ENCODE measurements at places on chromosomes 6 and 20.

DNA sequence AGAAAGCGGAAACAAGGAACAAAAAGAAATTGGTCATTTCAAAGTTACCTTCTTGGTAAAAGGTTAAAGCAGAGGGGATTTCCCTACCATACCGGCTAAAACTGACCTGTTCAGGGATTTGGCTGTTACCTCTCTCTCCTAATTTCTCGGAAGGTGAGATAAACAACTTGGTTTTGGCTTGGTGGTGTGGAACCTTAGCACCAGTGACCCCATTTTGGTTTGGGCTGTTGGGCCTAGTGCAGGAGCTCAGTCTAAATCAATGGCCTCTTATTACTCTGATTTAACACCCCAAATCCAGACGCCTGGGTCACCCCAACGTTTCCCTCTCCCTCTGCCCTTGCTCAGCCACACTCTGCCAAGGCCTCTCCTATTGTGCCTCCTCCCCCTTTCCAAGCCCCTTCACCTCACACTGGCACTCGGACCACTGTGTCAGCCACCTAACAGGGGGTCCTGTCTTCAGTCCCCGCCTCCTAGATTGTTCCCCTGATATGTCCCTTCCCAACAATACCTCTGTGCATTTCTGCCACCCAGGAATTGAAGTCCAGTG, 8.3 kb downstream of the NCR2 start:
- DNase-seq: no peak

DNA sequence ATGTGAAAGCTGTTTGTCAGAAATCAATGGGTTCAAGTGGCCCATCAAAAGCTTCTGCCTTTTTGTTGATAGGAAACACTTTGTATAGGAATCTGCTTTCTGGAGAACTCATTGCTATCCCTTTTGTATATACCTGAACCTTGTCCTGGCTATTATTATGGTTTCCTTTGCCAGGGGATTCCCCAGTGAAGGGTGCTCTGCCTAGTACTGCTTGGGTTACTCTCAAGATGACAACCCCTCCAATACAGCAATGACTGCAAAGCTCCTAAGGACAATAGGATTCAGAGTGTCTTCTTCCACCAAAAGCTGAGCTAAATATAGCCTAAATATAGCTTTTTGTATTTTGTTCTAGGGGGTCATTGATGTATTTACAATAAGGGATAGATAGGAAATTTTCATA, 54.0 kb upstream of the PTPRK start:
- no peak for DNase-seq

DNA sequence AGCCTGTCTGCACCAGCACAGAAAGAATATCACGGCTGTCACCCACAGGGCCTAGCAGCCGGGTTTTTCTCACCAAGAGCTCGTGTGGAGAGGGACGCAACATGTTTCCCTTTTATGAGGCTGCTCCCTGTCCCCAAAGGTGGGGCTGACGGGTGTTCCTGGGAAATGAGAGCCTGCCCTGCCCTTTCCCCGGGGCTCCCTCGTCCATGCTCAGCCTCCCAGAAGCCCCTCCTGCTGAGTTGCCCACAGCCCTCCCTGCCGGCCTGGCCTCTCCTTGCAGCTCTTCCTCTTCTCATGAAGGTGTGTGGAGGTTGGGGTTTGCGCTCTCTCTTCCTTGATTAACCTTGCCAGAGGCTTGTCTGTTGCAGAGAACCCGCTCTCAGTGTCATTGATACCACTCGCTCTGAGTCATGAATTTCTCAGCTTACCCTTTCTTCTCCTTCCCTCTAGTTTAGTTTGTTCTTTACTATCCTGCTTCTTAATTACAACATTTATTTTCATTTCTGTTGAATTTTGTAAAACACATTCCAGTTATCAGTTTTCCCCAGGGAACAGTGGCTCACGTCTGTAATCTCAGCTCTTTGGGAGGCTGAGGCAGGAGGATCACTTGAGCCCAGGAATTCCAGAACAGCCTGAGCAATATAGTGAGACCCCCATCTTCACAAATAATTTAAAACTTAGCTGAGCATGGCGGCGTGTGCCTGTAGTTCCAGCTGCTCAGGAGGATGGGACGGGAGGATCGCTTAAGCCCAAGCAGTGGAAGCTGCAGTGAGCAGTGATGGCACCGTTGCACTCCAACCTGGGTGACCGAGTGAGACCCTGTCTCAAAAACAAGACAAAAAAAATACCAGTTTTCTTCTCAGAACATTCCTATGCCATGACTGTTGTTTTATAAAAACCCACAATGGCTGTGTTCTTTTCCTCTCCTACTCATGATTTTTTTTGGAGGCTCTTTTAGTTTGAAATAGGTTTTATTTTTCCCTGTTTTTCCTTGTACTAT, 103.8 kb downstream of the TMEM242 start:
- no peak for DNase-seq

DNA sequence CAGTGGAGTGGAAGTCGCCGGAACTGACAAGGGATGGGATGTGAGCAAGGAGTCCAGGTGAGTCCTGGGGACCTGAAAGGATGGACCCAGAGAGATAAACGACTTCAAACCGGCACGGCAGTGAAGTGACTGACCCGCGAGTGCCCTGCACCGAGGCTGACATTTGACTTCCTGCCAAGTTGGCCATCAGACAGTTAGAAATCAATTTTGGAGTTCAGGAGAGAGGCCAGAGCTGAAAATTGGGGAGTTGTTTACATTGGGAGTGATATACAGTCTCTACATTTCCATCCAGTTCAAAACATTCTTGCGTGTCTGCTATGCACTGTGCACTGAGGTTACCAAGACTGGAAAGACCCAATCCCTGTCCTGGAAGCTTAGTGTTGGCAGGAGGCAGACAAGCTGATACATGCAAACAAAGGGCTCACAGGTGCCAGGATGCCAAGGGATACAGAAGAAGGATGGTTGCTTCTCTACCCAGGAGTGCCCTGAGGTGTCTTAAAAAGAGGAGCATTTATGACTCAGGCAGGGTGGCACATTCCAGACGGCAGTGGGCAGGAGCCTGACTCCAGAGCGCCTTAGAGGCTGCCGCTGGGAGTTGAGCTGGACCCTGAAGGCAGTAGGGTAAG, 186.6 kb downstream of the MTHFD1L start:
- no peak for DNase-seq

Data from DMS 273 treated with DMSO at 0.1 percent for 48 hours (cell line).